RPMI8226 (cell line): ENCODE measurements at places on chromosomes 1 and 21.
A peak's percentile ranks its signal among the peaks of the same experiment; 100 is the strongest.

- no peak for DNase-seq
Measured at GRCh38 chr1:20814534-20814871, 27.4 kb upstream of the HP1BP3 start.

DNA sequence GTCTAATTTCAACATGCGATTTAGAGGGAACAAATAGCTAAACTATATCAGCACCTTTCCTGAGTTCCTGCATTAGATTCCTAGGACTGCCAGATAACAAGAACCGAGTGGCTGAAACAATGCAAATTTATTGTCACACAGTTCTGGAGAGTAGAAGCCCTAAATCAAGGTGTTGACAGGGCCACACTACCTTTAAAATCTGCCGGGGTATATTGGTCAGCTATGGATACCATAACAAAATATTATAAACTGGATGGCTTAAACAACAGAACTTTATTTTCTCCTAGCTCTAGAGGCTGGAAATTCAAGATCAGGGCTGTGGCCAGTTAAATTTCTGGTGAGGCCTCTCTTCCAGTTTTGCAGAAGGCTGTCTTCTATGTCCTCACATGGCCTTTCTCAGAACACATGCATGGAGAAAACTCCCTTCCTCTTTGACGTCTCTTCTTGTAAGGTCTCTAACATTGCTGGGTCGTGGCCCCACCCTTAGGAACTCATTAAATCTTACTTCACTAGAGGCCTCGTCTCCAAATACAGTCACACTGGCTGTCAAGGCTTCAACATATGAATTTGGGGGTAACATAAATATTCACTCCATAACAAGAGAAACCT, 144.3 kb downstream of the FCRL5 start:
- DNase-seq: no peak

- no peak for DNase-seq
Measured at GRCh38 chr1:36835017-36835695, 199.2 kb downstream of the GRIK3 start.

DNA sequence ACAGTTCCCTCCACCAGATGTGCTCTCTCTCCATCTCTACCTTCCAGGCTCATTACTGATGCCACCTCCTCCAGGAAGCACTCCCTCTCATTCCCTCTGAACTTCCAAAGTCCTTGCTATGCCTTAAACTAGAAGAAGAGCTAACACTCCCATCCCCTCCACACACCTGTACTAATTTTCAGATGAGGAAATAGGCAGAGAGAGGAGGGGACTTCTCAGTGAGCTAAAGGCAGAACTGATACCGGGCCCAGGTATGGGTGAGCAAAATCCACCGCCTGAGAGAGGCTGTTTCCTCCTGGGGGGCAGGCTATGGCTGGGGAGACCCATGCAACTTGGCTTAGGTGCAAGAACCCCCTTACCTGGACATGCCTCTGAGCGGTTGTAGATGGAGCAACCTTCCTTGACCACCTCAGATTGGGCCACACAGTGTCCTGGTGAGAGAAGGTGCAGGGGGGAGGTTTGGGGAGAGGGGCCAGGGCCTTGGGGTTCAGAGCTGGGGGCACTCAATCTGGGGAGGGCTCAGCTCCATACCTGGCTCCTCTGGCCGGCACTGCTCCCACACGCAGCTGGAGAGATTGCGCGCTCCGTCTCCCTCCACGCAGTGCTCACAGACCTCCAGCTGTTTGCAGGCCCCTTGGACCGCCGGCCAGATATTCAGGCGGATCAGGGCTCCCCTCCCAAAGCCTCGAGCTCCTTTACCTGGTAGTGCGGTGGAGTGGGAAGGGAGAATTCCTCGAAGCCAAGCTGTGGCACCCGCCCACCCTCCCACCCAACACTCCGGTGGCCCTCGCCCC, 967 bp downstream of the CD164L2 start:
- no peak for DNase-seq

DNA sequence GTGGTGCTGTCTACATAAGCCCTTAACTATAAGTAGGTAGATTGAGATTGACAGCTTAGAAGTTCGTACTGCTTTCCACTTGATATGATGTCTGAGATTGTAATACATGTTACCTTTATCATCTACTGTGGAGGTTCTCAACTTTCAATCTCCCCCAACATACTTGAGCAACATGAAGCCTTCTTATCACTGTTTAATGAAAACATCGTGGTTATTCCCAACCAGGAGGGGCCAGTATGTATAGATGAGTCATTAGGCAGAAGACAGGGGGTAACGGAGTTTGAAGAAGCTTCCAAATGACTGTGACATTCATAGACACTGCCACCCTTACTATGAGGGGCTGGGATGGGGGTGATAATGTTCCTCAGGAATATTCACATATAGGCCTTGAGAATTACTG, 36.0 kb downstream of the CENPF start:
- DNase-seq: no peak

DNA sequence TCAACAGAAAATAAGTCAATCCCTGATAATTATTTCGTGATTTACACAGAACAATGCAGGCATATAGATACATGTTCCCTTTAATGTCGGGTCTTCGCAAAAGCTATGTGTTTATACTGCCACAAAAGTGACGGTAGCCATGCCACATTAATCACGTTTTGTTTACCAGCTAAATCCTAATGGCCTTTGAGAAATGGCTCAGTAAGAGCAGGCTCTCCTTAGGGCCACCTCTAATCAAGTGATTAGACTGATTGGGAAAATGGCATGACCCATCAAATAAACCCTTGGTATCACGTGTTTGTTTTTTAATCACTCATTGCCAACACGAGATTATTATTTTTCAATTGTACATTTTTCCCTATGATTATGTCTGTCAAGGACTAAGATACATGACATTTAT, 102.0 kb upstream of the USP25 start:
- no peak for DNase-seq

- DNase-seq: no peak
Measured at GRCh38 chr1:206588492-206588891, 23.8 kb downstream of the EIF2D start.

DNA sequence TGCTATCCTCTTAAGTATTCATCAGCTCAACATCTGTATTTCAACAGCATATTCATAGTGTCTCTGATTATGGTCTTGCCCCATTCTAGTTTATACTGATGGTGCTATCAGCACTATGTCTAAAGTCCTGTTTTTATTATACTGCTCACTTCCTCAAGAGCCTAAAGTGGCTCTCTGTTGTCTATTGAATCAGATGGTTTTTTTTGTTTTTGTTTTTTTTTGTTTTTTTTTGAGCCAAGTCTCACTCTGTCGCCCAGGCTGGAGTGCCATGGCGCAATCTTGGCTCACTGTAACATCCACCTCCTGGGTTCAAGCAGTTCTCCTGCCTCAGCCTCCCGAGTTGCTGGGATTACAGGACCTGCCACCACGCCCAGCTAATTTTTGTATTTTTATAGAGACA, 6.1 kb downstream of the STX12 start:
- no peak for DNase-seq

DNA sequence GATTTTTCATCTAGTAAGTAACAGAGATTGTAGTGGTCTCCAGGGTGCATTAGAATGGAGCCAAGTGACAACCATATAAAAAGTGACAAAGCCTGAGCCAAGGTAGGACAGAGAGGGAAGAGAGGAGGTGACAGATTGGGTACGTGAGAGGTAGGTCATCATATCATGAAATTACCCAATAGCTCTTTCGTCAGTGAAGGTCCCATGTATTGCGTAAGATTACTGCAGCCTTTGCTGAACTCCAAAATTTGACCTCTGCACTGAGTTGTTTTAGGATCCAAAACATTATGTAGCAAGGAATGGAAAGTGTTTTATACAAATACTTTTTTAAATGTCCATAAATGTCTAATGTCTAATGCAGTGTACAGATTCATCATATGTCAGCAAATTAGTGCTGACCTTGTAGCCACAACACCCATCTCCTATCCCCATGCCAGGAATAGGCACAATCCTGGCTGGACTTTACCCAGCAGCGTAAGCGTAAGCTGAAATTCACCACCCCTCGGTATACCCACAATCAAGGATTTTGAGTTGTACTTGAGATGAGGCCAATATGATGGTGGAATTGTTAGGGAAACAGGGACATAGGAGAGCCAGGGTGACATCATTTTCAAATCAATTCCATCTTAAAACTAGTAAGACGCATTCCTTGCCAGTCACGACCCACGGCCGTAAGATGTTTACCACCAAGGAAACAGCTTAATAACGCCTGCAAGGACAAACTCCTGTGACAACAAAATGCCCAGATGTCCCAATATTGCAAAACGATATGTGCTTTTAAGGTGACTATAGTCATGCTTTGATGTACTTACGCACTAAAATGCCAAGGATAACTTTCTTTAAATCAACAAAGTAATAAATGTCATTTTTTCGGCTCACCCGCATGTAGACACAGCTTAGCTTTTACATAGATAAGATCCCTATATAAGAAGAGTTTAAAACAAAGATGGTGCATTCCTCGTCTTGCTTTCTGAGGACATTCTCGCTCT, 38.1 kb upstream of the GREM2 start:
- DNase-seq: no peak

GRCh38 chr1:98991127-98992012, 13.3 kb downstream of the PLPPR5 start:
- peak; percentile 18 for DNase-seq

DNA sequence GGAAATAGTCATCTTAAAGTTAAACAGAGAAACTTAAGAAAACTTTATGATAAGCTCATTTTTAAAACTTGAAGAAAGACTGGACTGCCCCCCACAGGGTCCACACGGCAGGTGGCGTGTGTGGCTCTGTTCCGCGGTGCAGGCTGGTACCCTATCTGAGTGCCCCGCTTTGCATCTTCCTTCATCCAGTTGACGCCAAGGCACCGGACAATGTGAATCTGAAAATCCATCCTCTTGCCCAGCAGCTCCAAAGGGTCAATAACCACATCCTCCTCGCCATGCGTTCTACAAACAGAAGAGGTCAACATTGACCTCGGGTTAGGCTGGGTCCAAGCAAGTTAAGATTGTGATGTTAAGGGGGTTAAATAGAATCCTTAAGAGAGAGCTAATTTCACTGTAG, 54.5 kb downstream of the SCCPDH start:
- DNase-seq: no peak

GRCh38 chr1:237817277-237817676, 73.4 kb downstream of the ZP4 start:
- no peak for DNase-seq

DNA sequence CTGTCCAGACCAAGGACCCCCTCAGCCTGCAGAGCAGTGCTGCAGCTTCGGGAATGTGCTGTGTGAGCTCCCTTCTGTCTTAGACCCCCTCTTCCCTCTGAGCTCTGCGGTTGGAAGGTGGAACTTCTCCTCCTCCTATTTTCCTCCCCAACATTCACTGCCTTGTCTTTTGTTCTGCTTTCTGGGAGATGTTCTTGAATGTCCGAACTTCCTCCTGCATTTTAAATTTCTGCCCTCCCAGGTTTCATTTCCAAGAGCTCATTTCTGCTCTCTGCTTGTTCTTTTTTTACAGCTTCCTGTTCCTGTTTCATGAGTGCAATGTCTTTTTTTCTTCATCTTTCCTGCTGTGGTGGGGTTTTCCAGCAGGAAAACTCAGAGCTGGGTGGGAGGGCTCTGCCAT, 29.3 kb downstream of the RRP1 start:
- DNase-seq: no peak

DNA sequence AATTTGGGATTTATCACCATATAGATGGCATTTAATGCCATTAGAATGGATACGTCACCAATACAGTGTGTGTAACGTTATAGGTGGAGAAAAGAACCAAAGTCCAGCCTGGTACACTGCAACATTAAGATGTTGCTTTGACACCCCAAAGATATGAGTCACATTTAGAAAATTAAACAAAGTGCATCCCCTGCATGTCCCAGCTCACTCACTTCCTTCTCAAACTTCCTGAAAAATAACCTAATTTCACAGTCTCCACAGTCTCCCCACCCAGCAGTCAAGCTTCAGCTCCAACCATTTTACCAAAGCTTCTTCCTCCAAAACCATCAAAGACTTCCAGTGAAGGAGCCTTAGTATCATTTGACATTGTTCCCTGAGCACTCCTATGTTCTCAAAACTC, 111.9 kb downstream of the OMA1 start:
- DNase-seq: no peak

DNA sequence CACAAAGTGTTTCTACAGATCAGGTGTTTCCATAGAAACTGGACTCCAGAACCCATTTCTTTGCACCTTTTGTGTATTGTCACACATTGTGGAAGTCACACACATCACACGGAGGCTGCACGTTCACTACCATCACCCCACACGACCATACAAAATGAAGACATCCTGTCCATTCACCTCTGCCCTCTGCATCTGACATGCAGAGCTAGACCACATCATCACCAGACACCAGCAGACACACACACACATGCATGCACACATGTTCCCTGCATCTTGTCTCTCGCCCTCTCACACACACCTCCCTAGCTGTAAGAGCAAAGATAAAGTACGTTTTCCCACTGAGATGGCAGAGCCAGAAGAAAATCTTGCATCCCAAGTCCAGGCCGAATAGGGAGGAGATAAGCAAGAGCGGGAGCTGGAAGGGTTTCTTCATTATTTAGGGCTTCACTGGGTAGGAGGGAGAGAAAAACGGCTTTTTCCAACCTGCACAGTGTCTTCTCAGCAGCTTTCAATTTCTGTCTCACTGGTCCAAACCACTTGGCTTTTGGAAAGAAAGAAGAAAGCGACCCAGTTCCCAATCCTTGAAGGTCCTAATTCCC, 709 bp downstream of the PRELP start:
- no peak for DNase-seq

GRCh38 chr1:24425441-24425840, 9.8 kb downstream of the NIPAL3 start:
- no peak for DNase-seq

GRCh38 chr21:36554411-36555157, 74.7 kb upstream of the CLDN14 start:
- no peak for DNase-seq

- no peak for DNase-seq
Measured at GRCh38 chr1:223011505-223011856, 131.6 kb downstream of the TLR5 start.

- DNase-seq: no peak
Measured at GRCh38 chr21:35225573-35225972, 176.5 kb upstream of the RUNX1 start.

- peak; percentile 60 for DNase-seq
Measured at GRCh38 chr1:185338719-185339622, 21.9 kb upstream of the IVNS1ABP start.

DNA sequence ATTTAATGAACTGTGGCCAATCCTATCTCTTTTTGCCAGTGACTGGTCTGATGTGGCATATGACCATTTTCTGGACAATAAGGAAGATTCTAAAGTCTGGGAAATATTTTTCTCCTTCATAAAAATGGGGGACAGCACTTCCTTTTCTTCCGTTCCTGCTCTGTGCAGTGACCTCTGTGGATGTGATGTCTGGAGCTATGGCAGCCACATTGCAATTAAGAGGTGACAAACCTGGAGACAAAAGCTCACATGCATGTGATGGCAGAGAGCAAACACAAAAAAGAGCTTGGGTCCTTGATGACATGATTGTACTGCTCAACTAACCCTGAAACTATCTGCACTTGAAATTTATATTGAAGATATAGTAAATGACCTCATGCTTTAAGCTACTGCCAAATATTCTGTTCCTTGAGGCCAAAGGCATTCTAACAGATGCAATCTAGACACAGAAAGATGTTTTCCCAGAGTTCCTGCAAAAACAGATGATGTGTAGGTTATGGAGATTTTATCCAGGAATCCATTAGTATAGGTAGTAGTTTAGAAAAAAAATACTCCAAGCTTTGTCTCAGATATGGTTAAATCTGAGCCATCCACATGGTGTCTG, 2.2 kb upstream of the MAGI3 start:
- DNase-seq: no peak

GRCh38 chr1:118250232-118250631, 65.2 kb upstream of the SPAG17 start:
- DNase-seq: no peak
